Stimulated activated naive CD8-positive, alpha-beta T cell treated with anti-CD3 and anti-CD28 coated beads, Interleukin-15, Interleukin-2, amounts not matched to agents 100 U/mL and 50 U/mL, for 24 hours (primary cell): ENCODE measurements at places on chromosomes 1 and 21.

DNA sequence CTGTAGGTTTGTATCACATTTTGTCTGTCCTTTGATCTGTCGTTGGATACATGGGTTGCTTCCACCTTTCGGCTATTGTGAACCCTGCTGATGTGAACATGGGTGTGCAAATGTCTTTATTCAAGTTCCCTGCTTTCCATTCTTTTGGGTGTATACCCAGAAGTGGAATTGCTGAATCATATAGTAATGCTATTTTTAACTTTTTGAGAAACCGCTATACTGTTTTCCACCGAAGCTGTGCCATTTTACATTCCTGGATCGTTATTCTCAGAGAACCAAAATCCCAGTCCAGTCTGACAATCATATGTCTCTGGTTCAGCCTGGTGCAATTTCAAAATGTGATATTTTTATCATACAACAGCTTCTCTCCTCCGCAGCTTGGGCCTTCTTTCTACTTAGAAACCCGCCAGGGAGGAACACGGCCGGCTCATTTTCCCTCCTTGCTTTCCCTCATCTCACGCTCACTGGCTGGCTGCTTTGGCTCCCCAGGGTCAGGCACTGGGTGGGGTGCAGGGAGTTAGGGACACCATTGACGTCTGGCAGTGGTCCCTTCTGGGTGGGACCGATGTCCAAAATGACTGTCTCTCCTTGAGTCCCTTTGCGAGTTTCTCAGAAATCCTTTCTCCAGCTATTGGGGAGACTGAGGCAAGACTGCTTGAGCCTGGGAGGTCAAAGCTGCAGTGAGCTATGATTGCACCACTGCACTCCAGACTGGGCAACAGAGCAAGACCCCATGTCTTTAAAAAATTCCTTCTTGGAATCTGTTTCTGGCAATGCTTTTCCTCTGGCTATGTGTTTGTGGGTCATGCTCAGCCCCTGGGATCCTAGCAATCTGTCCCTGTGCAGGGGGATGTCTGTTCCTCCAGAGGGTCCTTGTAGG, 73.5 kb upstream of the AKT3 start:
- DNase-seq, result no peak

DNA sequence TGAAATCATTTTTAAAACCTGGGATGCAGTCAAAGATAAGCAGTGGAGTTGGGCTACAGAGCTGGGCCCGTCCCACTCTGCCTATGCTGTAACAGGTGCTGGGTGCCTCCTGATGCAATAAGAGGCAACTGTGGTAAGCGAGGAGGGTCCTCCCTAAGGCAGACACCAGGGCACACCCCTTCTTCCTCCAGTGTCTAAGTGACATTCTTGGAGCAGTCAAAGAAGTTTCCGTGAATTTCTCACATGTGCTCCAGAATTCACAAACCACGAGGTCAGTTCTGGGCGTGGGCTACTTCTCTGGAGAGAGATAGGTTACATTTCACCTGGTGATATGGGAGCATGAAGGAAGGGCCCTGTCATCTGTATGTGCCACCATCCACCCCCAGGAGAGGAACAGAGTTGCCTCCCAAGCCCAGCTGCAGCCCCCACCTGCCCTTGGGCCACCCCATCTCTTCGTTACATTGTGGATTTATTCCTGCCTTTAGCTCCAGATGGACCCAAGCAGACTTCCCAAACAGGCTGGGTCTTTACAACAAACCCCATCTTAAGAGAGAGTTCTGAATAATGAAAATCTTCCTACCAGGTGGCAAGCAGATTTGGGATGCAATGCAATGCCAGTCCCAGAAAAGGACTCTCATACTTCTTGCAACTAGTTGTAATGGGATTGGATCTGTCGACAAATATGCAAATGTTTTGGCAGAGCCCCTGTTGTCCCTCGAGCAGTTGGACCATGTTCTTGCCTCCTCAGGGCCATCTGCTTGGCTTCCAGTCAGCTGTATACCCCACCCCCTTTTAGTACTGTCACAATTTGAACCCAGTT, 82.5 kb upstream of the CNTN2 start:
- no peak for DNase-seq

GRCh38 chr21:46120301-46121285, 22.7 kb downstream of the COL6A2 start:
- no peak for DNase-seq

GRCh38 chr1:149936992-149937705, 470 bp upstream of the MTMR11 start:
- no peak for DNase-seq

DNA sequence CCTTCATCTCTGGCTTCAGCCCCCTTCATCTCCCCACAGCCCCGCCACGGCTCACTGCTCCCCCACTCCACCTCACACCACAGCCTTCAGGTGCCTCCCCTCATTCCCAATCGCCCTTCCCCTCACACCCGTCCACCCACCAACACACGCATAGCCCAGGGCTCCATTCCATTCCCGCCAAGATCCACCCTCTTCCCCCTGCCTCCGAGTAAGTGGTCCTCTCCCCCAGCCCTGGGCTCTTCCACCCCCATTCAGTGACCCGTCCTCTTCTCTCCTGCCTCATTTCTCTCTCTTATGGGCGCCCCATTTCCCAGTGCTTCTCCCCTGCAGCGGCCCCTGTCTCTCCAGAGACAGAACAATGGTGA, 53.2 kb downstream of the VWA5B1 start:
- no peak for DNase-seq

DNA sequence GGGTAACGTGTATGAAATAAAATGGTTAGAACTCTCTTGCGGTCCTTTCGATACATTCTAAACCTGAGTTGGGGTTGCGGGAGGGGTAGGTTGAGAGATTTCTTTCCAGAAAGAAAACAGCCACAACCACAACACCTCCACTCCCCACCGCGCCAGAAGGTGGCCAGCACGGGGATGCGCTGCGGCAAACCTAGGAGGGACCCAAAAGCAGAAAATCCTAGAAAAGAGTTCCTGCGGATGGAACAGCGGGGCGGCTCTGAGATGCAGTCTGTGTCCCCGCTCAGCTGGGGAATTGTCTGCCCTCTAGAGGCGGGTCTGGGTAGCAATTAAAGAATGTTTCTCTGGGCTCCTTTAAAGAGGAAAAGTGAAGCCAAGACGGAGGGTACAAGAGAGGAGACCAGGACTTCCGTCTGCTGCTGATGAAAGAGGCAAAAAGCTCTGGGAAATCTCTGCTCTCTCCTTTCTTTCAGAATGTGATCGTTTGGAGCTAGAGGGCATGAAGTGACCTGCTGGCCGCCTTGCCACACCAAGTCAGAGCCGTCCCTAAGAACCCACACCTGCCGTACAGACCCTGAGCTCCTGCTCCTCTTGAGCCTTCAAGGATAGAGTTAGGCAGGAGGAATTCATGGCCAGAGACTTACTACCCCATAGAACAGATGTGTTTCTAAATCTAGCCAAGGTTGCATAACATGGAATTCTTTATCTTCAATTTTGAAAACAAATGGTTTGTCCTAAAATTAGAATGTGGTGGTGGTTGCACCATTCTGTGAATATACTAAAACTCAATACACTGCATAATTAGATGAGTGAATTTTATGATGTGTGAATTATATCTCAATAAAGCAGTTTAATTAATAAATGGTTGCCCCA, 46.5 kb upstream of the COA6 start:
- peak; percentile 80 for DNase-seq

GRCh38 chr1:216617081-216617875, 106.0 kb downstream of the ESRRG start:
- DNase-seq, result no peak

GRCh38 chr1:20355101-20355827, 64.6 kb downstream of the VWA5B1 start:
- DNase-seq, result no peak

GRCh38 chr1:164685266-164686035, 126.5 kb downstream of the PBX1 start:
- no peak for DNase-seq

- DNase-seq, result no peak
Observed at GRCh38 chr1:38964140-38964548, 22.5 kb upstream of the RHBDL2 start.

- no peak for DNase-seq
Observed at GRCh38 chr1:110310300-110310699, 28.9 kb upstream of the RBM15 start.

GRCh38 chr1:203839081-203839480, 22.3 kb upstream of the SNRPE start:
- no peak for DNase-seq

GRCh38 chr1:188058801-188059200, 1230.1 kb downstream of the PLA2G4A start:
- no peak for DNase-seq

DNA sequence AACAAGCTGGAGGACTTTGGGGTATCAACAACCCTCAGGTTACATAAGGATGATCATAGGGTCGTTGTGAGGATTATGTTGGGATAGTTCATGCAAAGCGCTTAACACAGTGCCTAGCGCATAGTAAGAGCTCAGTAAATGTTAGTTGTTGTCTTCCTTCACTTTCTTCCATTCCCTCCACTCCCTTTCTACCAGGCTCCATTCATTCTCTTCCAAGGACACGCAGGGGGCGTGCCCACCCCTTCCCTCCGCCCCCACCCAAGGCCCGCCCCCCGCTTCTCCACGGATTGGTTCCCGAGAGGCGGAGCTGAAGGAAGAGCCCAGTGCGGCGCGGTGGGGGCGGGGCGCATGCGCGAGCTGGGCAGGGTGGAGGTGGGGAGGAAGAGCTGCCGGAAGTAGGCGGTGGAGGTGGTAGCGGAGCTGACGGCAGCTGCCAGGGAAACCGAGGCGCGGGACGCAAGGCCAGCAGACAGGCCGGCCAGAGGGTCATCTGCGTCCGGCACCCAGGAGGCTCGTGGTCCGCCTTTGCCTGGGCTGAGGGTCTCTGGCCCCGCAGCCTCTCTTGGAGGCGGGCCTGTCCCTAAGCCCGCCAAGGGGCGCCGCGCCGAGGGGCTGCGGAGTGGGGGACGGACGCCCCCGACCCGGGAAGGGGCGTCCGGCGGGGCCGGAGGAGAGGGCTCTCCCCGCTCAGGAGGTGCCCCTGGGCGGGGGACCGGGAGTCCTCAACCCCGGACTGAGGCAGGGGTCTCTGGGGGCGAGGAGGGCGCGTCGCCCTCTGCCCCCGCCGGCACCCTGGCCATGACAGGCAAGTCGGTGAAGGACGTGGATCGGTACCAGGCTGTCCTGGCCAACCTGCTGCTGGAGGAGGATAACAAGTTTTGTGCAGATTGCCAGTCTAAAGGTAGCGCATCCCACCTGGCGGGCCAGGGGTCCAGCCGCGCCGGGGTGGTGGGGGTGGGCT, at the start of gene SMAP2:
SMAP2 (plus strand) TSS at position 405 of the 961 bp plus-strand sequence; CDS start at position 799, 394 bp downstream.
- peak; percentile 98 for DNase-seq

DNA sequence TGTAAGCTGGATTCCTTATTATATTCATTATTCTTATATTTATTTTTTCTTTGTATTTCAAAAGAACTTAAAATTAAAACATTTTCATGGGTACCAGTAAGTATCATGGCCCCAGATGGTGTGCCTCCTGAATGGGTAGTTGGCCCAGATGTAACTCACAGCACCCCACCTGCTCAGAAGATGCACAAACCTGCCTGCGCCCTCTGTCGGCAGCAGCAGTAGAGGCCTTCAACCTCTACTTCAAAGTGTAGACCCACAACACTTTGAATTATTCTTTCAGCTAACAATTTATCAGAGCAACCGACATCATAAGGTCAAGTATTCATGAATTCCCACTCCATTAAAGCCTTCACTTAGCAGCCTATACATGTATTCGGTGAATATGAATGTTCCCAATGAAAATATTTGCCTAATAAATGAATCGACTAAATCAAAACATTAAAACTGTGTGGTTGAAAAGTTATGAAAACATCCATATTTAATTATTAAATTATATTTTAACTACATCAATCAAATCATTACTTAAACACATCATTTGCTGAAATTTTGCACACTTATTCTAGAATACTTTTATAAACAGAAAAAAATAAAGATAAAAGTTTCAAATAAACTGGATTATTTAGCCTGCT, 25.4 kb downstream of the PIGM start:
- peak; percentile 76 for DNase-seq
